Fibroblast of skin of back (primary cell): ENCODE measurements at places on chromosomes 12 and 14.

- DNase-seq, result no peak
These were observed 2.9 kb downstream of the BEGAIN start for GRCh38 chr14:100584056-100585031.

DNA sequence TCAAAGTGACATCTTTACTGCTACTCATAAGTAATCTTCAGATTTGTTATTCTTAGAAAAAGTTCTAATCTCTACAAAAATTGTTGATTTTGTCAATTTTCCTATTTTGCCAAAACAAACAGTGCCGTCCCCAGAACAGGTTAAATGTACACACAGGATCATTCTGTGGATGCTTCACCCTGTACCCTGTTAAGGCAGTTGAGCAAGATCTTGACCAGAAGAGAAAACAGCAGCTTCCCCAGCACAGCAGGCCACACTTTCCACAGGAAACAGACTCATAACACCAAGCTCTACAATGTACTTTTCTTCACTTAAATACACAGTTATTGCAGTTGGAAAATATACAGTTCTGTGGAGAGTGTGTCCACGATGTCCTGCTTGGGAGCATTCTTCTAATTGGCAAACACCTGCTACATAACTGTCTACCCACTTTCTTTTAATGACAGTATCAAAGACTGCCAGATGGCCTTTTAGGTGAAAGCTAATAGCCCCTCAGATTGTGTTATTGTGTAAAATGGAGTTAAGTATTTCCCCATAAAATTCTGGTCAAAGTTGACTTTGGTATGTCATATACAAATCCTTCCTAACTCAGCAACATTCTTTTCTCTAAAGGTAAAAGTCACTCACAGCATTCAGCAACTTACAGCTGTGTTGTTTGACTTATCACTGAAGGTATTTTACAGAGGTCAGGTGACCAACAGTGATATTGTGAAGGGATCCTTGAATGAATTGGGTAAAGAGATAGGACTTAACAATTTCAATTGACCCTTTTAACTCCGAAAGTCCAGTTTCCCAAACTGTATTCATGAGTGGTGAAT is 77.0 kb downstream of the SEC23A start:
- no peak for DNase-seq

DNA sequence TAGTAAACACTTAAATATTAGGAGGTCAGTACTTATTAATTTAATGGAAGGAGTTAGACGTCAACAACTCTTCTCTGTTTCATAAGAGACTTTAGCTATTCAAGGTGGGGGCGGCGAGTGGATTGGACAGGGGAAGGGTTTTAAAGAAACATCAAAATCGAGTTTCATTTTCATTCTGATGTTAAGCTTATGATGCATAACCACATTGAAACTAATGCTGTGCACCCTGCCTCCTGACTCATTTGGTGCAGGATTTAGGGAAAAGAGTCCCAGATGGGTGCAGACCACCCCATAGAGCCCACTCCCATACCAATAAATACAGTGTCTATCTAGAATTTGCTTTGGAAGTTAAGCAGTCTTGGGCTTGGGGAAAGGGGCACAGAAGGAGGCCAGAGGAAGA is 7.4 kb downstream of the ZBTB39 start:
- DNase-seq, result no peak

DNA sequence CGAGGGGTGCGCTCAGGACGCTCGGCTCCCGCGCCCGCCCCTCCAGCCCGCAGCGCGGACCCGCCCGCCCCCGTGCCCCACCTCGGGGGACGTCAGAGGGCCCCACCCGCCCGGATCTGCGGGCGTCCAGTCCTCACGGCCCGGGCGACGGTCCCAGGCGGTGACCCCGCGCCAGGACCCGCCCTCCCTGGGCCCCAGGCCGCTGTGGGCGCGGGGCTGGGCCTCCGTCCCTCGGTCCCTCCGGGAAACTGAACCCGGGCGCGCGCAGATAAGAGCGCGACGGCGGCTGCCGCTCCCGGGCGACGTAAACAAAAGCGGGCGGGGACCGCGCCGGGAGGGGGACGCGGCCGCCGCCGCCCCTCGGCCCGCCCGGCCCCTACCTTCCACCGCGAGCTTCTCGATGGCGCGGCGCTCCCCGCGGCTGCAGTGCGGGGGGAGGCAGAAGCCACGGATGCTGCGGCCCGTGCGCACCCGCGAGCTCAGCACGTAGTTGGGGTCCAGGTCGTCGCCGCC is 1.1 kb downstream of the CKB start:
- DNase-seq, result no peak

DNA sequence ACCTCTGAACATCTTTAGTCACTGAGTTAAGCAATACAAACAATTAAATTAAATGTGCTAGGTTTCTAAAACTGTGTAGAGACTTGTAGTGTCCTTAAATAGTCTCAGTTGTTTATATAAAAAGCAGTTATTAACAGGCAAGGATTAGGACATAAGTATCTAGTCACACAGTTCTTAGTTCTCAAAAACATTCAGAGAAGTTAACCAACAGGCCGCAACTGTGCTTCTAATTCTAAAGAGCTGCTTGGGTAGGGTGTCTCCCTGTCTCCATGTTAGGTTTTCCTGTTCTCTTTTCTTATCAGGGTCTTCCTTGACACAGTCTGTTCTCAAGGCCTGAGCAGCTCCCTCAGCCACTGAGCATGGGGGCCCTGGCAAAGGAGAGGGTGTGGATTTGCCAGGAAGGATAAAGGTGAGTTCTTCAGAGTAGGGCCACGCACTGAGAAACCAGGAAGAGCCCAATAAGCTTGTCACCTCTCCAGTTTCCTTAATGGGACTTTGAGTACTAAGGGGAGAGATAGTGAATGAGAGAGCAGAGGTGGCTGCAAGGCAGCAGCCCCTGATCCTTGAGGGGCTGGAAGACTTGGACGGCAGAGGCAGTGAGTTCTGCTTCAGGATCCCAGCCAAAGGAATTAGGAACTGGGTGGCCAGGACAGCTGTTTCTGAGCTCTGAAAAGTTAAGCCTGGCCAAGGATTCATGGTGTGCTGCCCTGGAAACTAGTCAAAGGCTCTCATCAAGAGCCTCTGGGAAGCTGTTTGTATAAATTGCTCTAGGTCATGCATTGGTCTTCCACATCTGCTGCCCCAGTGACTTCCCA is 177.3 kb downstream of the MYRFL start:
- no peak for DNase-seq

GRCh38 chr12:114710151-114710550 is 26.2 kb upstream of the TBX3 start:
- DNase-seq, result no peak

DNA sequence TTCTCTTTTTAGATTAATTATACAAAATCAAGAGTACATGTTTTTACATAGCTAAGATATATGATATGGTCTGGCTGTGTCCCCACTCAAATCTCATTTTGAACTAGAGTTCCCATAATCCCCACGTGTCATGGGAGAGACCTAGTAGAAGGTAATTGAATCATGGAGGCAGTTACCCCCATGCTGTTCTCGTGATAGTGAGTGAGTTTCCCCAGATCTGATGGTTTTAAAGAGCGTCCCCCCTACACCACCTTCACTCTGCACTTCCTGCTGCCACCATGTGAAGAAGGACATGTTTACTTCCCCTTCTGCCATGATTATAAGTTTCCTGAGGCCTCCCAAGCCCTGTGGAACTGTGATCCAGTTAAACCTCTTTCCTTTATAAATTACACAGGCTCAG is 21.4 kb upstream of the DRAM1 start:
- DNase-seq, result no peak

DNA sequence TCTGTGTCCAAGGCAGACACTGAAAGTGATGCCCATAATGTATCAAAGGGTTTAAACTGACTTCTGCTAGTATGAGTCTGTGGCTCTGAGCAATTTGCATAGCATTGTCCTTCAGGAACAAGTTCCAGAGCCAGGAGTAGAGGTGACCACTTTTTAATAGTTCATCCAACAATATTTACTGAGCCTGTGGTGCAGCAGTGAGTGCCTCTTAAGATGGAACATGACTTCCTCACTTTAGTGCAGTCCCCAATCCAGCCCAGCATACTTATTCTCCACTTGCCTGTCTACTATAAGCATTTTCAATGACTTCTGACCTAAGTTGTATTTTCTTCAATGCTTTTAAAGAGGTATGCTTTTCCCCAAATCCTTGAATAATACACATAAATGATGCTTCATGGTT is 611.3 kb downstream of the MED13L start:
- no peak for DNase-seq

- DNase-seq, result no peak
These were observed 2.2 kb downstream of the SERPINA9 start for GRCh38 chr14:94473666-94474410.

- peak; percentile 96 for DNase-seq
These were observed 40.7 kb upstream of the MTERF2 start for GRCh38 chr12:107027636-107028053.

DNA sequence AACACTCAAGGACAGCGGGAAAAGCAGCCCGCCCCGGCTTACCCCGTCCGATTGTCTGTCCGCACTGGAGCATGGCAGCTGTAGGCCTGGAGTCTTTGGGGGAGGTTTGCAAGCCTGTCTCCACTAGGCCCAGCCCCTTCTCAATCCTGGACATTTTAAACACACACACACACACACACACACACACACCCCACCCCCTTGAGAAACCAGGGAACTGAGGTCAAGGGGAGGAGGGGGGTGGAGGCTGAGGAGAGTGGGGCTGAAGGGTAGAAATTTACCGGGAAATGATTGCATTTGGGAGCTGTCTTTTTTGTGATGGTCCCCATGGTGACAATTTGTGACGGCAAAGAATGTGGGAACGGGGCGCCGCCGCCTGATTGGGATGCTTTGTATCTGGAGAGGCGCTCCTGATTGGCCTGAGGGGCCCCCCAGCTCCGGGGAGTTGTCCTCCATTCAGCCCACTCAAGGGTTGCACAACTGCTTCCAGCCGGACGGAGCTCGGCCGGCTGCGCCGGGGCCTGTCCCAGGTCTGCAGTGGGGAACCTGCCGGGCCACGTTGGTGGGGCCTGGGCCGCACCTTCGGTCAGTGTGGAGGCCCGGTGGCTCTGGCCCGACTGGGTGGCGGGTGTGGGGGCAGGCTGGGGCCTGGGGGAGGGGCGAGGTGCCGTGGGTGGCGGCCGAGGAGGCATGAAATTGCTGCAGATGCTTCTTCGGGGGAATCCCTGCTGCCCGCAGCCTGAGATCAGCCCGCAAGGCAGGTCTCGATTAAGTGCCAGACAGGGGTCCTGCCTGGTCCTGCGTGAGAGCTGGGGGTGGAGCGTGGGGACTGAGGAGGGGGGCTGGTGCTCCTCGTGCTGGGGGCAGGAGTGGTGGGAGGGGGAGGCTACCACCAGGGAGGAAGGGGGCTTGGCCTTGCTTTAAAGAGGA is at the start of gene FAM181A:
FAM181A (plus strand) TSS at position 472 of the 927 bp plus-strand sequence. CDS start 942 bp downstream, outside the sequence.
- no peak for DNase-seq

DNA sequence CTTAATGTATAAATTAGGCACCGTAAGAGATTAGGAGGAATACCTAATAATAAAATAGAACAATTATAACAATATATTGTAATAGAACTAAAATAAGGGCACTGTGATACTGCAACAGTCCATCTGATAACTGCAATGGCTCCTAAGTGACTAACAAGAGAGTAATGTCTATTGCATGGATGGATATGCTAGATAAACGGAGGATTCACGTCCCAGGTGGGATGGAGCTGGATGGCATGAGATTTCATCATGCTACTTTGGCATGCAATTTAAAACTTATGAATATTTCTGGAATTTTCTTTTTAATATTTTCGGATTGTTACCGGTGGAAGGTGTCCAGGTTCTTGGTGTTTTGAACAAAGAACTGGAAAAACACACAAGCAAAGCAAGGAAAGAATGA is 2.2 kb upstream of the TMEM19 start:
- DNase-seq, result no peak

DNA sequence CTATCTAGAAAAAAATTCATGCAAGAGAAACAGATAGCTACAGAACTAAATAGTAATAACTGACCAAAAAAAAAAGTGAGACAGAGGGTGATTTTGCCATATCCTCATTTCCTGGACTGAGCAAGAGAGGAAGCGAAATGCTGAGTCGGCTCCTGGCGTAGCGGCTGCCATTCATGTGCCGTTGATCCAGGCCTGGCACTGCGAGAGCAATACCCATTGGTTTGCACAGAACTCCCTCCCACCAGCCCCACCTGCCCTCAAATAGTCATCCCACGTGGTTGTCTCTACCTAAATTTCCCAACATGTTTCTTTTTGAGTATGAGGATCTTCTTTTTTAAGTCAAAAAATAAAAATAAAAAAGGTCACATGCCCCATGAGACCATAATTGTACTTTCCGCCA is 9.4 kb upstream of the WNT5B start:
- no peak for DNase-seq

DNA sequence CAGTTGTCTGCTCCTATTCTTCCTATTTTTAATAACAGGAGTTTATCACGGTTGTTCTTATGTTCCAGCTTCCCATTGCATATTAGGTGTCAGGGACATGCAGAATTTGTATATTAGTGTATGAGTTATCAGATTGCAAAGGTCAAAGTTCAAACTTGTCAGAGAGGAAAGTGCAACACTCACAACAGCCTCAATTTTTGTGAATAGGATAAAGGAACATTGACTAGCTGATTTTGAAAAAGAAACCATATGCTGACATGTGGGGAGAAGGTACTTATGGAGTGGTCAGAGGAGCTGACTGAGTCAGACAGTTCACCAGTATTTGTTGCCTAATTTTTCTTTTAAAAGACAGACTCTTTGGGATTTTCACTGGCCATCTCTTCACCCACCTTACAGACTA is 222.1 kb downstream of the C12orf50 start:
- DNase-seq, result no peak

DNA sequence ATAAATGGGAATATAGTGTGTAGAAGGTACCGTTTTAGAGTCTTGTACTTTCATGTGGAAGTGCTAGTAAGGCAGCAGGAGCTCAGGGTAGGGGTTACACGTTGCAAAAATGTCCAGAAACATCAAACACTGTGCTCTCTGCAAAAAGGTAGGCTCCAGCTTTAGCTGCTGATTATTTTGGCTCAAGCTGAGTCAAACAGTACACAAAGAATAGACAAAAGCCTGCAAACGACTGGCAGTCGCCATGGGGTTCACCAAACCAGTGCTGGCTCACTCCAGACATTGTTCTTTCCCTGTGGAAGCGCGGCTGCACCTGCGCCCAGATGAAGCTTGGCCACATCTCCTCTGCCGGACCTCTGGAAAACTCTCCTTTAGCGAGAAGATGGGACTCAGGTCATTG is 45.3 kb upstream of the NAA30 start:
- no peak for DNase-seq

DNA sequence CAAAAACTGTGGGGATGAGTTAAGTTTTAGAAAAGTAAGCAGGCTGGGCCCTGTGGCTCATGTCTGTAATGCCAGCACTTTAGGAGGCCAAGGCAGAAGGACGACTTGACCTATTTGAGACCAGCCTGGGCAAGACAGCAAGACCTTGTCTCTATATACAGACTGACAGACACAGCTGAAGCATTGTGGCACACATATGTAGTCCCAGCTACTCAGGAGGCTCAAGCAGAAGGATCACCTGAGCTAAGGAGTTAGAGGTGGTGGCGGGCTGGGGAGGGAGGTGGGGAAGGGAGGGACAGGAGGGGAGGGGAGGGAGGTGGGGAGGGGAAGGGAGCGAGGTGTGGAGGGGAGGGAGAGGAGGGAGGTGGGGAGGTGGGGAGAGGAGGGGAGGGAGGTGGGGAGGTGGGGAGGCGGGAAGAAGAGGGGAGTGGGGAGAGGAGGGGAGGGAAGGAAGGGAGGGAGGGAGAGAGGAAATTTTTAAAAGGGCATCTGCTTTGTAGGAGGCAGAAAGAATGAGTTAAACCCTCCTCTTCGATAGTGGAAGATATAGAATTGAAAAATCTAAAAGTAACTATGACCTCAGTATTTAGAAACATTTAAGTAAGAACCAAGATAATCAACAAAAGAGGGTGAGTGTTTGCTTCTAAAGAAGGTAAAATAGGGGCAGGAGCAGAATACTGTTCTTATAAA is 30.9 kb downstream of the MED13L start:
- DNase-seq, result no peak

- peak; percentile 28 for DNase-seq
These were observed 308.8 kb downstream of the EGLN3 start for GRCh38 chr14:33642080-33642479.
